ENCODE measurements at places on chromosomes 12 and 14.
A peak's percentile ranks its signal among the peaks of the same experiment; 100 is the strongest.

DNA sequence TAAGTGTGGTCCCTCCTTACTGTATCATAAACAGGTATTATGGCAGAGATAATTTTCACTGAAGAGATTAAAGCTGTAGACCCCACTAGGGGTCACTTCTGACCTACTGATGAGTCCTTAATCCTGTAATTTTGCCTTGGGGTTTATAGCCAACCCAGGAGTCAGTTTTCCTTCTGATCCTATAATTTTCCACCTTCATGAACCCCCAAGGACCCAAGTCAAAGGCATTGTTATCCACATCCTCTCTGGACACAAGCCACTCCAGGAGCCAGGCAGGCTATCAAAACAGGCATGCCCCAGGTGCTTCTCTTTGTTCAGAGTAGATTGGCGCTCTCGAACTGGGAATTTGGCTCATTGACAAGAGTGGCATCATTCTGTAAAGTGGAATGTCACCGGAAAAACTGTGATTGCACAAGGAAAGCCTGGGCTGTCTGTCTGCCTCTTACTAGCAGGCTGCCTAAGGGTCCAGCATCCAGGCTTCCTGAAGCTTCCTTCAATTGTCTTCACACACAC lies 1523.2 kb upstream of the FLRT2 start:
- no peak for DNase-seq

DNA sequence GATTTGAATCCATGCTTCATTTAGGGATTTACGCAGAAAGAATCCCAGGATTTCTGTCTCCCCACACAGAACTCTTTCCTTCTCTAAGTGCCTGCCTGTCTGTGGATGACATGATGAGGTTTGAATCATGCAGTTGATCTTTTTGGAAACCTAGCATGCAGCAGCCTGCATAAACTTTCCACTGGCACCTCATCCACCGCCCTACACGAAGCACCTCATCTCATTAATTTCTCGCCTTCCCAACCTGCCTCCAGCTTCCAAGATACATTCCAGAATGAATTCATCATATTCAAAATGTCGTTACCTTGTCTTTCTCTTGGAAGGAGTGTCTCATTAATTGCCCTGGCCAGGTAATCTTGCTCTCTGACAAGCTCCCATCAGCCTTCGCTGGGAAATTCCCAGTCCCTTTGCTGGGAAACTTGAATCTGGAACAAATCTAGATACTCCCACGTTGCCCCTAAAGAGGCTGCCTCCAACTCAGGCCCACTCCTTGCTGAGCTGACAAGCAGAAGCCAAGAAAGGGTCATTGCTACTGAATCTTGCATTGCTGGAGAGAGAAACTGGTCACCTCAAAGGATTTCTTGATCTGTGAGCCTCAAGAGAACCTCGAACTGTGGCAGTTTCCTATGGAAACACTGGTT lies 48.2 kb downstream of the SERPINA3 start:
- no peak for DNase-seq

DNA sequence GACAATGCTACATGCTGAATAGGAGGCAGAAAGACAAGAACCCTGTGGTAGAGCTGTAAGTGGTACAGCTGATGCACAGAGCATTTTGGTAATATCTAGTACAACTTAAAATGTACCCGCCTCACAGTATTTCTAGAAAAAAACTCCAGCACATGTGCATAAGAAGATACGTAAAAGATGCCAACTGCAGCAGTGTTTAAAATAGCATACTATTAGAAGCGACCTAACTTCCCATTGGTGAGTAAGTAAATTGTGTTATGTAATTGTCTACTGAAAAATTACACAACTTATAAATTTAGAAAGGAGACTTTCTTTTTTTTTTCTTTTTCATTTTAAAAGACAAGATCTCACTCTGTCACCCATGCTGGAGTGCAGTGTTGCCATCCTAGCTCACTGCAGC lies 114.3 kb upstream of the CAND1 start:
- no peak for DNase-seq

- DNase-seq = no peak
Measured at GRCh38 chr14:79318371-79318770, 892.9 kb downstream of the DIO2 start.

- DNase-seq = no peak
Measured at GRCh38 chr12:5803532-5803931, 141.5 kb downstream of the ANO2 start.

- no peak for DNase-seq
Measured at GRCh38 chr14:95464514-95464913, 51.9 kb downstream of the SYNE3 start.

DNA sequence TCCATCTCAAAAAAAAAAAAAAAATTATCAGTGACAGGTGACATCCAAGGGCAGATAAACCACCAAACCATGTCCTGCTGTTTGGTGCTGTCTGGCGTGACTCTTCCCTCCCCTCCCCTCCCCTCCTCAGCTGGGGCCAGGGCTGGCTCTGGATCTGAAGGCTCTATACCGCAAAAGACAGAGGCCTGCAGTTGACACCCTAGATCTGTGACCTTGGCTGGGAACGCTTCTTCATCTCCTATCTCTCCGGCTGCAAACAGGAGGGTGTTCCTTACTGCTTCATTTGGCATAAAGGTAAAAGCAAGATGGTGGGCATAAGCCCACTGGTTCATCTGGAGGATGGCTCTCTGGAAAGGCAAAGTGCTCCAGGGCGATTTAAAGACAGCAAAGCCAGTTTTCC lies 126.8 kb upstream of the PRMT8 start:
- DNase-seq = no peak

- no peak for DNase-seq
Measured at GRCh38 chr12:70449074-70449752, 83.1 kb downstream of the KCNMB4 start.

DNA sequence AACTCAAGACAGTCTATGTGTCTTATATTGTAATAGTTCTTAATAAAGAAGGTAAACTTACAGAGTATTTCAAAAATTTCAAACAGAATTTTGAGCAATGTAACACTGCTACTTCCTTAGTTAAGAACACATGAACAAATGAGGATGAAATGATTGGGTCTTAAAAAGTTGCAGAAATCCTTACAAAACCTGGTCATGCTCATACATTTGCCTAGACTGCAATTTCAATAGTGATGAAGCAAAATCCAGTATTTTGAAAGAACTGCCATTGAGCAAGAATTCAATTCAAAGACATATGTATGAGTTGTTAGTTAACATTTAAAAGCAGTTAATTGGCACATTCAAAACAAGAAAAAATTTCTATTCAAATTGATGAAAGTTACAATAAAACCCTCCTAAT lies 17.8 kb upstream of the HIF1A start:
- DNase-seq = no peak

DNA sequence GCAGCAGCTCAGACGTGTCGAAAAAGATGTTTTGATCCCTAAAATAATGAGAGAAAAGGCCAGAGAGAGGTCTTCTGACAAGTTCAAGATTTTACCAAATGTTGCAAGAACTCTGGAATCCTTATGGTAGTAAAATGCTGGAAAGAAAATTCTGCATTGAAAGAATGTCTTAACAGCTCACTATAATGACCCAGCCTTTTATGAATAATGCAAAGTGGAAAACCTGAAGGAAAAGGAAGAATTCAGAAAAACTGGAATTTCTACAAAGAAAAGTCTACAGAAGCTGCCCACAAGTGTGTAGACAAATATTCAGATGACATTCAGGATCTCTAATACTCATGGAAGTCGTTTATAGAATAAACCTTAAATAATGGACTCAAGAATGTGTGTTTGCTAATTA lies 1.8 kb upstream of the CCDC88C start:
- no peak for DNase-seq

GRCh38 chr12:19674437-19674836 lies 235.1 kb downstream of the AEBP2 start:
- no peak for DNase-seq

DNA sequence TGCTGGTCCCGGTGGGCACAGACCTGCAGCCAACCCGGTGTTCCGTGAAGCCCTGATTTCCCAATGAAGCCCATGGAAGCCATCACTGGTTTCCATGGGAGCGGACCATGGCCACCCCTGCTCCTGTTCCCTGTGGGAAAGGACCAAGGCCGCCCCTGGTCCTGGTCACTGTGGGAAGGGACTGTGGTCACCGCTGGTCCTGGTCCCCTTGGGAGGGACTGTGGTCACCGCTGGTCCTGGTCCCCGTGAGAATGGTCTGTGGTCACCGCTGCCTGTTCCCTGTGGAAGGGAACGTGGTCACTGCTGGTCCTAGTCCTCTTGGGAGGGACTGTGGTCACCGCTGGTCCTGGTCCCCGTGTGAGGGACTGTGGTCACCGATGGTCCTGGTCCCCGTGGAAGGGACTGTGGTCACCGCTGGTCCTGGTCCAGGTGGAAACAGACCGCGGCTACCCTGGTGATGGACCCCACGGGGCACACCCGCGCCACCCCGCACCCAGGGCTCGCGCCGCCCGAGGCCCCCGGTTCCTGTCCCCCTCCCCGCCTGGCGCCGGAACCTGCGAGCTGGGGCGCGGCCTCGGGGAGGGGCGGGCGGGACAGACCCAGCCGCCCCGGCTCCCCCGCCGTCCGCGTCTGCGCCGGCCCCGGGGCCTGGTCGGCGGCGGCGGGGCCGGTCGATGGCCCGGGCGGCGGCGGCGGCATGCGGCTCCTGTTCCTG lies at the start of gene GLT1D1:
TSS of gene GLT1D1 (plus strand) at position 594 of the 715 bp plus-strand sequence. CDS start at position 698, 104 bp downstream.
- no peak for DNase-seq

GRCh38 chr14:91586410-91586809 lies 76.3 kb upstream of the PPP4R3A start:
- no peak for DNase-seq

GRCh38 chr14:60266021-60266937 lies 17.3 kb downstream of the PPM1A start:
- DNase-seq = no peak

DNA sequence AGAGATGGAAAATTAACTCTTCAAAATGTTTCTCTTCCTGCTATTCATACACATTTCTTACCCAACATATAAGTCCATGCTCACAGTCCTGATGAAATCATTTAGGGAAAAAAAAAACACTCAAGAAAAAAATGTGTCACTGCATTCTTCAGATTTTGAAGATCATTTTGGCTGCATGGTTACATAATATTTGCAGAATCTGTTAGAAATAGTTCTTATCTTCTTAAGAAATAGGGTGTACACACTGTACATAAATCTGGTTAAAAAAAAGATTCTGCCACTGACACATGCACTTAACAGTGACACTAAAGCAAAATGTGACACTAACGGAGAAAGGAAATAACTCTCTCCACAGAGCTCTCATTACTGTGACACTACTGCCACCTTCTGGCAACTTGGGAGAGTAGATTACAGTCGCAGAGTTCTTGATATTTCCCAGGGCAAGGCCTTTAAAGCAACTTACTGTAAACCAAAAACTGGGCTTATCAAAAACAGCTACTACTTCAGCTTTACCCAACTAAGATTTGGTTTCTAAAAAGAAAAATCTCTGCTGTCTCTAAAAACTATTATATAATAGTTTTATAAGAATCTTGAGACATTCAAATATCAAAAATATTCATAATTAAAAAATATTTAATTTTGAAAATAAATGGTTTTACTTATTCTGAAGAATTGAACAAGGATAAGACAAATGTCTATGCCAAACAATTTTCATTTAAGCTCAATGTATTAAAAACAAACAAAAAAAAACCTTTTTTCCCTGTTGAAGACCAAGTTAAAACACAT lies 65.0 kb downstream of the SETD3 start:
- peak; percentile 53 for DNase-seq

GRCh38 chr12:66033151-66033550 lies 97.4 kb downstream of the LLPH start:
- no peak for DNase-seq

Data from T-helper 2 cell (primary cell).